ENCODE measurements at places on chromosomes 1 and 21.

DNA sequence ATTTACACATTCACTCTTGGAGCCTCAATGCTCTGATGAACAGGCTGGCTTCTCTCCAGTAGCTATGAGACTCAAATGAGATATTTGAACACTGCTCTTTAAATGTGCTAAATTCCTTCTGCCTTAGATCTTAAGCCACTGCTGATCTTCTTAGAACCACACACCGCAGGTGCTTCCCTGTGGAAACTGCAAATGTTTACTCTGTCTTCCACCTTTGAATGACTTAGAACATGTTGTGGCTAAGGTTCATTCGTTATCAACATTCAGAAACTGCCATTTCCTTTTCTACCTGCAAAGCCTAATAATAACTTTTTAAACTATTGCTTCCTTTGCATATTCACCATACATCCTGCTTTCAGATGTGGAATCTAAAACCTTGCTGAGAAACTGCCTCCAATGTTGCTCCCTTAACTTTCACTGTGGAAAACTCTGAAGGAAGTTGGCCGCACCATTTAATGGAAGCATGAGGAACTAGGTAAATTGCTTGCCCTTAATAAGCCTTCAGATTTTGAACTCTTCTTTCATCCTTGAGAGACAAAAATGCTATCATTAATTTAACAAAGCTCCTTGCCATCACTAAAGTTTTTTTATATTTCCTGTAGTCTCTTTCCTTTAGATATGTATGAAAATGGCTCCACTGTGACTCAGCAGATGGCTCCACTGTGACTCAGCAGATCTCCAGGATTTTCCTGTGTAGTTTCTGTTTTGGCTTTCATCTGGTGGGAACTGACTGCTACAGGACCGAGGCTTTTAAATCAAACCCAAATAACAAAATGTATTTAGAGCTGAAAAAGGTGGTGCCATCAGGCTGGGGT is 143.8 kb downstream of the TNFSF18 start:
- no peak for DNase-seq

DNA sequence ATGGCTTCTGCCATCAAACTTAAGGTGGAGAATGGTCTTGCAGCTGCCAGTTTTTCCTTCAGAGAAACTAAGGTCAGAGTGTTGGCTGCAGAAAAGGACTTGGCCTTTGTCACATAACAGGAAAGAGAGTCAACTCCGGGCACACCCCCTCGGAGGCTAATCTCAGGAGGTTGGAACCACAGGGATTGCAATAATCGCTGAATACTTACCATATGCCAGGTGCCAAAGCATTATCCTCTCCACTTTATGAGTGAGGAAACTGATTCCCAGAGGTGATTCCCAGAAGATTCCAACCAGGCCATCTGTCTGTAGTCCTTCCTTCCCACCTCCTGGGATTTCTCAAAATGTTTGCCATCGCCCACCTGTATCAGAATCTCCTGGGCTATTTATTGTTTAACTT is 54.0 kb downstream of the LACTBL1 start:
- DNase-seq: no peak

GRCh38 chr1:184745110-184745509 is 9.5 kb downstream of the EDEM3 start:
- no peak for DNase-seq

DNA sequence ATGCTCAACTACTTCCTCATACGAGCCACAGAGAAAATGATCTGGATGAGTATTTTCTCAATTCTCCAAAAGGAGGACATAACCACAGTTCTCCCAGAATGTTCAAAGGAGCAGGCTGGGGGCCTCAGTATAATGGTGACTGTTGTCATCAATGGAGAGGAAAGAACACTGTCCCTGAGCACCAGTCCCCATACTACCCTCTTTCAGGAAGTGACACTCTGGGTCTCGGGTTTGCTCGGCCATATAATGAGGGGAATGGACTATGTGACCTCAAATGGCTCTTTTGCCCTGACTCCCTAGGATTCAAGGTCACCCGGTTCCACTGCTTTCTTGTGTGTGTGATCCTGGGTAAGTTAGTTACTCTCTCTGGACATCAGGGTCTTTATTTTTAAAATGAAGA is 22.8 kb downstream of the SLC9A1 start:
- no peak for DNase-seq

DNA sequence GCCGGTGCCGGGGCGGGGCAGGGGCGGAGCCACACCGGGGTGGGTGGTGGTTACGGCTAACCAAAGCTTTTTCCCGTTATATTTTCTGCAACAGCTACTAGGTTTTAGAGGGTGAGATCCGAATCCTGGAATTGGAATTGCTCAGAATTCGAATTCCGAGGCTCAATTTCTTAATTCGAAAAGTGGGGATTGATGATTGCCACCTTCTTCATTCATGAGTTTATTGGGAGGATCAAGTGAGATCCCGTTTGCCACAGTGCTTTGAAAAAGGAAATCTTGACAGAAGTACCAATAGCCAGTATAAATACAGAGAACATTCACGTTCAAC is 207 bp upstream of the SVBP start:
- DNase-seq: no peak

DNA sequence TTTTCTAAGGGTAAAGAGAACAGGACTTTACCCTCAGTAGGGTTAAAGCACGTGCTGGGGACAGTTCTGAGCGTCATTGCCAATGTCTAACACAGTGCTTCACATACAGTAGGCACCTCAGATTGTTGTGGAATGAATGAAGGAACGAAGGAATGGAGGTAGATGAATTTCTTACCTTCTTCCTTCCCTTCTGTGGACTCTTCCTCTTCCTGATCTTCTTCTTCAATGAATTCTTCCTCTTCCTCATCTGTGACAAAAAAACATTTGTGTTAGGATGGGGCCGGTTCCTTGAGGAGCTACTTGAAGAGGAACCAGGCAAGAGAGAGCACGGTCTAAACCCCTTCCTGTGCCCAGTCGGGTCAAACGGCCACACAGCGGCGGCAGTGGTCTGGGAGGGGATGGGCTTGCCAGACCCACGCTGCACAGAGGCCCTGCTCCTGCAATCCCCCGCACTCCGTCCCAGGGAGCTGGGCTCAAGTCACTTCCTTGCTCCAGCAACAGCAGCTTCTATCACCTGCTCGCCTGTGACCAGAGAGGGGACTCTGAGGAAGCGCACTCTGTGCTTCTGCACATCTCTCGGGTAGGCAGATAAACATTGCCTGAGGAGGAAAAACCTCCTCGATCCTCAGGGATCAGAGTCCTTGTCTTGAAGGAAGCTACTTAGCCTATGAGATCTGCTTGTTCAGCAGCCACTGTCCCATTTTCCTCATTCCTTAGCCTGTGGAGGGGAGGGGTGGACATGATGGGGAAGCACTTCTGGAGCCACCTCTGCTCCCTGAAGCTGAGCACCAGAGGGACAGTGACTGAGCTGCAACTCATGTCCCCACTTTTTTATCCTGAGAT is 8.0 kb upstream of the SLC30A2 start:
- no peak for DNase-seq

GRCh38 chr1:237180256-237180655 is 138.3 kb downstream of the RYR2 start:
- DNase-seq: no peak

DNA sequence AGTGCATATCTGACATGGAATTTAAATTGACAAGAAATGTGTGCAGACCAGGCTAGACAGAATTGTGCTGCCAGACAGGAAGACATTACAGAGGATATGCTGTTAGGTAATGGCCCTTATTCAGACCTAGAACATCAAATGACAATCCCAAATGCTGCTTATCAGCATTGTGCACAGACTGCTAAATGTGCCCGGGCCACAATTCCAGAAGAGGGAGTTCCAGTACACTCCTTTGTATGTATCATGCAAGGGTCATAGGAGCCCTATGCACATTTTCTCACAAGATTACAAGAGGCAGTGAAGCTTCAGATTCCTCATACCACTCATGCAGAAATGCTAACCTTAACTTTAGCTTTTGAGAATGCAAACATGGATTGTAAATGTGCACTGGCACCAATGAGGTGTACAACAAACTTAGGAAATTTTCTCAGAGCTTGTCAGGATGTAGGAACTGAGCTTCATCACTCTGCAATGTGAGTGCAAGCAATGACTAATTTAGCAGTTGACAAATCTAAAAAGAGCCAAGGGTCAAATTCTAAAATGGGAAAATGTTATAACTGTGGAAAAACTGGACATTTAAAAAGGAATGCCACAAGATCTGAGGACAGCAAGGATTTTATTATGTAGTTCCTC is 273.5 kb downstream of the COL11A1 start:
- DNase-seq: peak; percentile 27

- no peak for DNase-seq
Measured at GRCh38 chr1:211637066-211637465, 38.4 kb downstream of the NEK2 start.

DNA sequence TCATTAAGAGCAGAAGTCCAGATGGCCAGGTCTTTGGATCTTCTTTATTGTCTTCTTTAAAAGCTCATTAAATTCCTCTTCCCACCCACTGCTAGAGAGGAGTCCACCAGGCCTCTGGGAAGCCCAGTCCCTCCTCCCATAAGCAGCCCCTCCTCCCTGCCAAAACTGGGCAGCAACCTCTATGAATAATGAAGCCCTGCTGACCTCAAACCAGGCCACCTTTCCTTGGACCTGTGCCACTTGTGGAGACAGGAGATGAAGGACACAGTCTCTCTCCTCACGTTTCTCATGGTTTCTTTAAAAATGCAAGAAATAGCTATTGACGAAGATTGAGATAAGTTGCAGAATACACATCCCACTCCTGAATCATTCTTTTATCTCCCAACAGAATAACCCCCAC is 112.8 kb downstream of the EDEM3 start:
- DNase-seq: no peak

- peak; percentile 64 for DNase-seq
Measured at GRCh38 chr1:155859881-155860871, 809 bp downstream of the SYT11 start.

DNA sequence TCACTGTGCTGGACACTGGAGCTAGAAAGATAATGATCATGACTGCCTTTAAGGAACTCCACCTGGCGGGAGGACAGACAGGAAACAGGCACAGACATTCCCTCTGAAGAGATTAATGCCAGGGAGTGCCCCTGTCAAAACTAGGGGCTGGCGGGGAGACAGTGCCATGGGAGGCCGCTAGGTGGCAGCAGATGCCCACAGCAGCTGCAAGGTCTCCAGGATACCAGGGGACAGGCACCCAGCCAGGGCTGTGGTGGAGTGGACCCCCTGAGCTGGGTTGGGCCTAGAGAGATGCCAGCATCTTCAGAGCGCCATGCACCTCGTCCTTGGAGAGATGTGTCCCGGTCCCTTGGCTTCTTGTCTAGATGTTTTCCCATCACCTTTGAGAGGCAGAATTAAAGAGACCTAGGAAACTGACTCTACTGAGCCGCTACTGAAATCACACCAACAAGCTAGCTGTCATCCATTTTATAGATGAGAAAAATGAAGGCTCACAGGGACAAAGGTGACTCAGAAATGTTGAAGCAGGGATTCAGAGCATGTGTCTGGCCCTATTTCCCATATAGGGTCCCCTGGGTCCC is 3.6 kb downstream of the REN start:
- DNase-seq: peak; percentile 26

DNA sequence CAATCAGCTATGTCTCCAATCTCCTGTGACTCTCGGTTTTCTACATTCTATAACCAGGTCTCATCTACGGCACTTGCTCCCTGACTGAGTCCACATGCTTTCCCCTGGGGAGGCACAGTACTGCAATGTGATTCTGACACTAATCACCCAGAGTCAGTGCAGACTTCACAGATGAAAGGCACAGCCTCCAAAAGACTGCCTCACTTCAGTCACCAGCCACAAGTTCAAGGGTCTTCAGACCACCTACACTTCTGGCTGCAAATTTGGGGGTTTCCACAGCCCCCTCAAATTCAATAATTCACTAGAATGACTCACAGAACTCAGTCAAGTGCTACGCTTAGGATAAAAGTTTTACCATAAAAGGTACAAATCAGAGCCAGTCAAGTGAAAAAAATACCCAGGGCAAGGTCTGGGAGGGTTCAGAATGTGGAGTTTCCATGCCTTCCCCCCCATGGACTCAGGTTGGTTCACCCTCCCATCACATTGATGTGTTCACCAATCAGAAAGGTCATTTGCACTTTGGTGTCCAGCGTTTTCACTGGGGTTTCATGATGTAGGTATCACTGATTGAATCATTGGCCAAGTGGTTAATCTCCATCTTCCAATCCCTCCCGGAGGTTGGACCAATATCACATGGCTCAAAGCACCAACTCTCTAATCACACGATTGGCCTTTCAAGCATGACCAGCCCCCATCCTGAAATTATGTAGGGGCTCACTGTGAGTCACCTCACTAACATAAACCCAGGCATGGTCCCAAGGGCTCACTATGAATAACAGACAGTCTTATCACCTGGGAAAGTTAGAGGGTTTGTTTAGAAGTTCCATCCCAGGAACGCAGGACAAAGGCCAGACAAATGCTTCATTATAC is 182.9 kb upstream of the CAMK1G start:
- no peak for DNase-seq

DNA sequence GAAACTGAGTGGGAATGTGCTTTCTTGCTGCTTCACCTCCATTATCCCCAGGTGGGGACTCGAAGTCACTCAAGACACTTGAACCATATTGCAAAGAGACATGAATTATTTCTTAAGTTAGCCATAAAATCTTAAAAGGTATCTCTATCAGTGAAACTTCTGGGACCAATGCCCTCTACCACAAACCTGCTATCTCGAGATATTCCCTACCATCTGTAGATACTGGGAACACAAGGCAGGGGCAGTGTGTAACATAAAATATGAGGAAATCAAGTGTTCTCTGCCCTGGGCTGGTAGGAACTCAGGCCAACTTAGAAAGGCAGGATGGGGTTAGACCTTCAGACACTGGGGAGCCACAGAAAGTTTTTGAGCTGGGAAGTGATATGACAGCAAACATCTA is 1.3 kb upstream of the CD58 start:
- no peak for DNase-seq

GRCh38 chr1:4709641-4710040 is 55.2 kb downstream of the AJAP1 start:
- DNase-seq: no peak

DNA sequence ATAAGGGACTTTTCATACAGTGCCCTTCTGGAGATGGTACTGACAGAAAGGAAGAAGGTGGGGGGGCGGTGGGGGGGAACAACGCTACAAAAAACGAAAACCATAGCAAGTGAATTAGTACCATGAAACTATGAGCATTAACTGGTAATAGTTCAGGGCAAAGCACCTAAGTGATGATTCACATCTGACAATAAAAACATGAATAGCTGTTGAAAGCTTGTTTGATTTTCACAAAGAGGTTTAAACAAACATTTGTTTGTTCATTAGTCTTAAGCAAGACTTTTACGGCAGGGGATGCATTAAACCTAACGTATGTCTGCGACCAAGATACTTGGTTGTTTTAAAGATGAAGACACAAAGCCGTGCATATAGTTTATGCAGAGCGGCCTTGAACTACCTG is 177.5 kb downstream of the LMO4 start:
- no peak for DNase-seq

GRCh38 chr1:10909697-10910680 is 102.5 kb upstream of the TARDBP start:
- DNase-seq: no peak

GRCh38 chr21:27260728-27261127 is 293.8 kb upstream of the ADAMTS5 start:
- DNase-seq: no peak

GRCh38 chr1:183842795-183843144 is 37.9 kb downstream of the RGL1 start:
- DNase-seq: no peak
